ENCODE measurements at places on chromosomes 2 and 18. TPM values are rescaled to one million over a fixed set of nuclear protein-coding genes. Genes with fewer than 3 reads are reported as not detected.
A peak's percentile ranks its signal among the peaks of the same experiment; 100 is the strongest.

LRATD1 gene
- 157 TPM for total RNA-seq

UGT1A4 gene
- 2.9 TPM for total RNA-seq

MOGAT1 gene
- not detected for total RNA-seq

NT5C1B gene
- total RNA-seq: not detected

MGAT4A gene
- 158 TPM for total RNA-seq

PROM2 gene
- total RNA-seq: 44.0 TPM

OR6B2 gene
- total RNA-seq: not detected

DNA sequence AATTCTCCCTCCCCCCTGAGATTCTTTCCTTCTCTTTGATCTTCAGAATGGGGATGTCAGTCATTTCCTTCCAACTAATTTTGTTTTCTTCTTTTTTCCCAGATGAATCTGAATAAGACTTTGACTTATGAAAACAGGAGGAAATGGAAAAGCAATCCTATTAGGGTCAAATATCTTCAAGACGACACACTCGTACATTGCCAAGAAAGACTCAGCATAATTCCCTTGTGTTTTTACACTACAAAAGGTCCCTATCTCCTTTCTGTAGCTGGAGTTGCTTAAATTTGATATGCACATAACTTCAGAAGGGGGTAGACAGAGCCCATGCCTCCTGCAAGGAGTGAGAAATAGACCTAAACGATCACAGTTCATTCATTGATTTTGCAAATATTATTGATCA, 230.3 kb upstream of the RBBP8 start:
- DNase-seq: no peak

DNA sequence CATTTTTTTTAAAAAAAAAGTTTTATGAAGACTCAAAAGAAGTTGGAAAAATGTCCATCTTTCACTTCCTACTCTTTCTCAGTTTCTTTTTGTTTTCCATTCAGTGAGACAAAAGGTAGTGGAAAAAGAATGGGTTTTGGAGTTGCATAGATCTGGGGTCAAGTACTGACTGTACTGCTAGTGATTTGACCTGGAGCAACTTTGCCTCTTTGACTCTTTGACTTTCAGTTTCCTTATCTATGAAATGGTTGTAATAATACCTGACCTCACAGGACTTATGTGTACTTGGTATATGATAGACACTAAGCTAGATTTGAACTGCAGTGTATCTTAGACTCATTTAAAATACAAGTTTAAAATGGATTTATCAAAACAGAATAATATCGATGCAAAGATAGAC, 3.5 kb upstream of the KCNE4 start:
- no peak for DNase-seq

DNA sequence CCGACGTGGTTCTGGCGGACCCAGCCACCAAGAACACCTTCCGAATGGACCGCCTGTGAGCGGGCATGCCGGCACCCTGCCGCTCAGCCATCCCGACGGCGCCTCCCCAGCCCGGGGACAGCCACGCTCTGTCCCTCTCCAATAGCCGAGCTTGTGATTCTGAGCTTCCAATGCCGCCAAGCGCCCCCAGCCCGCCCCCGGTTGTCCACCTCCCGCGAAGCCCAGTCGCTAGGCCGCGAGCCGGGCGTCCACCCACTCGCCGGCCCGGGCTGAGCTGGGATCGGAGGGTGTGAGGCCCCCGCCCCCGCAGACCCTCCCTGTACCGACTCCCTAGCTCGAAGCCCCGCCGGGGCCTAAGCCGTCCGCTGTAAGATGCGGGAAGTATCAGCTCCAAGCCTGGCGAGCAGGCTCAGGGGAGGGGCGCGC, 1195.1 kb upstream of the CHAC2 start:
- no peak for DNase-seq

DNA sequence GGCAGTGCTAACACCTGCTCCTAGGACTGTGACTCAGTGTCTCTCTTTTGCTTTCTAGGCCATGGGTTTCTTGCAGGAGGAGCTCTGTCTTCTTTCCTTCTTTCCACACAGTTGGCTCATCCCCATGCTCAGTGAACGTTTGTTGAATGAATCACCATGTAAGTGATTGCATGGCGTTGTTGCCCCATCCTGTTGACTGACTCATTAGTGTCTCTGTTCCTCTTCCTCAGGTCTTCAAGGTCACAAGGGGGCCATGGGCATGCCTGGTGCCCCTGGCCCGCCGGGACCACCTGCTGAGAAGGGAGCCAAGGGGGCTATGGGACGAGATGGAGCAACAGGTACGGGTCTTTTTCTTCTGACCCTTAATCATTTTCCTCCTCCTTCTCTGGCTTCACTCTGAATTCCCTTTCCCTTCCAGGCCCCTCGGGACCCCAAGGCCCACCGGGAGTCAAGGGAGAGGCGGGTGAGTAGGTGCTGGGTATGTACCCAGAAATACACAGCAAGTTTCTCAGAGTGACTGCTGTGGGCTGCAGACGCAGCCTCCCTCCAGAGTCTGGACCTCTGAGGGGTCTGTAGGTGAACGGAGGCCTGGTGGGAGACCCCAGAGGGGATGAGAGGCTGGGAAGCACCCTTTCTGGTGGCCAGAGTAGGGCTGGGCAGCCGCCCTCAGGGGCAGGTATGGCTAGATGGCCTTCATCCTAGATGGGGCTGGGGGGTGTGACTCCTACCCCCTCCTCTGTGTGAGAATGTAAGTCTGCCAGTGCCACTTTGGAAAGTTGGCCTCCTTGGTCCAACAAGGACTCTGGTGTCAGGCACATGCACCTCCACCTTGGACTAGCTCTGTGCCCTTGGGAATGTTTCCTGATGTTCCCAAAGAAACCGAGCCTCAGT, 32.4 kb downstream of the MARCO start:
- no peak for DNase-seq

- DNase-seq: no peak
Observed at GRCh38 chr2:88828397-88829137, 137.1 kb downstream of the RPIA start.

GRCh38 chr2:176852667-176853066, 359.9 kb upstream of the HNRNPA3 start:
- peak; percentile 31 for DNase-seq

DNA sequence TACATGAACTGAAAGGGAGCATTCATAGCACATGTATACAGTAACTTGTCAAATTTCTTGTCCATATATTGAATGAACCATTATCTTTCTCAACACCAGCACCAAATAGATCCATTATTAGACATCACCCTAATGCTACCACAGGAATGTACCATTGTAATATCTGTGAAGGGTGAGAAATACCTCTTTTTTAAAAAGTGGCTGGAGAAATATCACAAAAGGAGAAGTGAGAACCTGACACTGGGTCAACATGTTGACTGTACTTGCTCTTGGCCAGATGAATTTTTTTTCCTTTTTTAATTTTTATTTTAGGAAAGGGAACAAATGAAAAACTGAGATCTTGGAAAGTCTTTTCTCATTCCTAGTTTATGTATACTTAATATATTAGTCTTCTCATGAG, 63.5 kb downstream of the CAVIN2 start:
- no peak for DNase-seq

GRCh38 chr2:236237468-236238190, 26.6 kb downstream of the ASB18 start:
- DNase-seq: no peak

DNA sequence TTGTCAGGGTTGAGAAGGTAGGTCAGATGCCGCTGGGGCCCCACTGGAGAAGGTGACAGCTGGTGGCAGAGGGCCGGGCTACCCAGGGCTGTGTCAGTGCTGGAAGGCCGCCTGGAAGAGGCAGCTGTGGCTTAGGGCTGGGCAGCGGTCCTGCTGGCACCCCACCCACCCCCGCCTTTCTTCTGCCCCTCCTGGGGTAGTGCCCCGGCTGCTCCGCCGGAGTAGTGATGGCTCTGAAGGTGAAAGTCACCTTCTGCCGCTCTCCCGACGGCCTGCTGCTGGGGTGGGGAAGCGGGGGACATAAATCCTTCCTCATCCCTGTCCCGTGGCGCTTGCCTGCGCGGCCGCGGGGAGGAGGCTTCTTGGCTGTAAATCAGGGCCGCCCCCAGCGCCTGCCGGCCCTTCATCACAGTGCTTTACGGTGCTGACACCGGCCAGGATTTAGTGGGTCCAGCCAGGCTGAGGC, 332.2 kb downstream of the DYSF start:
- no peak for DNase-seq

GRCh38 chr18:24543795-24544498, 83.5 kb downstream of the HRH4 start:
- DNase-seq: no peak

GRCh38 chr18:8406186-8406867, 202.9 kb upstream of the RAB12 start:
- DNase-seq: no peak

DNA sequence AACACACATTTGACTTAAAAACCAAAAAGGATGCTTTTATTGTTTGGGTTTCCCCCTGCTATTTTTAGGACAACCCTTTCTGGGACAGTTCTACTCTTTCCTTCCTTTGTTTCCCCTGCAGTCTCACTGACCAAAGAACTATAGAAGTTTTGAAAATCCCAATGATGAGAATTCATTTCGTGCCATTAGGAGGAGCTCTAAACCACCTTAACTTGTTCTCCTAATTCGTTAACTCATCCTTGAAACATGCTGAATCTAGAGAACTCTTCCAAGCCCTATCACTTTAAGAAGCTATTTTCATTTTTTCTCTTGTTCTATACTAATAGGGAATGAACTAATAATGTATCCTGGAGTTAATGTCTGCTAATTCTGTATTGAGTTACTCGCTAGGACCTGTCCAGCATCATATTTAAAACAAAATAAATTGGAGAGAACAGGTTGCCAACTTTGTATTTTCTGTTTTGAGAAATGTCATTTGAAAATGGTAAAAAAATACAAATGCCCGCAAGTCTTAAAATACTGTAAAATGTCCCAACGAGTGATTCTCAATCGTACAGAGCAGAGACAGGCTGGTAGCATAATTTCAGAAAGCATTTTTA, 62.9 kb downstream of the AFTPH start:
- DNase-seq: no peak

GRCh38 chr2:191122638-191123294, 28.0 kb downstream of the STAT4 start:
- no peak for DNase-seq

DNA sequence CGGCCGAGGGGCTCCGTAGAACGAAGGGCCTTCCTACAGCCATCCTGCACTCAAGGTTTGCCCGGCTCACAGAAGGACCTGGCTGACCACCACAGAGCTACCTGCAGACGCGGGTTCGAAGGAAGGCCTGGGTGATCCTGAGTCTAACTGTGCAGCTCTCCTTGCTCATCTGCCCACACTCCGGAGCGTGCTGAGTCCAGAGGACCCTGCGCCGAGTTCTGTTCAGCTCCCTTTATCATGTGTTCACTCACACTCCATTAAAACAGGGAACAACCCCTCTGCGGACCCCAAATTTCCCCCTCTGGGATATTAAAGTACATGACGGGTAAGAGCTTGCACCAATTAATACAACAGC, 138.3 kb downstream of the PXDN start:
- DNase-seq: no peak

GRCh38 chr18:4060427-4061281, 394.5 kb downstream of the DLGAP1 start:
- no peak for DNase-seq

Measured in mucosa of descending colon (tissue), 3 donors.